ENCODE measurements at places on chromosomes 11 and 22. TPM values are rescaled to one million over a fixed set of nuclear protein-coding genes. Genes with fewer than 3 reads are reported as not detected.
A peak's percentile ranks its signal among the peaks of the same experiment; 100 is the strongest.

Gene GRIK4
- total RNA-seq, result 0.27 TPM

Gene TTLL1
- 3.5 TPM for total RNA-seq

Gene OR2D2
- total RNA-seq, result not detected

Gene MN1
- total RNA-seq, result 0.79 TPM

Gene FOLR2
- not detected for total RNA-seq

Gene PHOX2A
- not detected for total RNA-seq

Gene DDX25
- total RNA-seq, result not detected

Gene DMC1
- total RNA-seq, result 3.7 TPM

Gene FAM111A
- total RNA-seq, result 84.4 TPM

Gene COA4
- 90.4 TPM for total RNA-seq

Gene MMP12
- 1.5 TPM for total RNA-seq

Gene ACAD8
- 18.4 TPM for total RNA-seq

Gene TMEM191B
- total RNA-seq, result not detected

Gene SLC6A5
- not detected for total RNA-seq

GRCh38 chr11:32388871-32389770, 46.2 kb downstream of the WT1 start:
- DNase-seq, result no peak

DNA sequence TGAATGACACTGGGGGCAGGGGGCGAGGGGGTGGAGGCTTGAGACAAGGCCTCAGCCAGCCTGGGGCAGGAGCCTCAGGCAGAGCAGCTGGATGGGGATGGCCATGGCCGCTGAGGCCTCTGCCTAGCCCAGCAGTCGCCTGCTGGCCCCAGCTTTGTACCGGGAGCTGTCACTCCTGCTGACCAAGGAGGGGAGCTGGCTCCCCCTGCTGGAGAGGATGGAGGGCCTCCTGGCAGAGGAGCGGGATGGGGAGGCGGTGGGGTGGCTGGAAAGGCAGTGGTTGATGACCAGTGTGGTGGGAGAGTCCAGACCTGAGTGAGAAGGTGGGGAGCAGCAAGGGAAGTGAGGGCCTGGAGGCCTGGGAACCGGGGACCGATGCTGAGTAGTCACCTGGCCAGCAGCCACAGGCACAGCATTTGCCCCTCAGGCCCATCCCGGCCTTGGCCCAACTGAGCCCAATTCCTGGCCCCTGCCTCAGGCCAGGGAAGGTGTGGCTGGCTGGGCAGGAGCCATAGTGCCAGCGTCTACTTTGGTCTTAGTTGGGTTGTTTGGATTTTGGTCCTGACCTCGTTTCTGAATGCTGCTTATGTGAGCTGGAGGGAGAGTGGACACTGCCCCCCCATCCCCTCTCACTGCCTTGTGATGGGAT, 6.0 kb upstream of the SUSD2 start:
- DNase-seq, result peak; percentile 31

- peak; percentile 72 for DNase-seq
Measured at GRCh38 chr11:8732748-8733241, 50.2 kb downstream of the RPL27A start.

GRCh38 chr11:117529816-117530215, 202.2 kb downstream of the CEP164 start:
- DNase-seq, result no peak

GRCh38 chr11:65165410-65166317, 4.4 kb upstream of the SPDYC start:
- DNase-seq, result no peak

DNA sequence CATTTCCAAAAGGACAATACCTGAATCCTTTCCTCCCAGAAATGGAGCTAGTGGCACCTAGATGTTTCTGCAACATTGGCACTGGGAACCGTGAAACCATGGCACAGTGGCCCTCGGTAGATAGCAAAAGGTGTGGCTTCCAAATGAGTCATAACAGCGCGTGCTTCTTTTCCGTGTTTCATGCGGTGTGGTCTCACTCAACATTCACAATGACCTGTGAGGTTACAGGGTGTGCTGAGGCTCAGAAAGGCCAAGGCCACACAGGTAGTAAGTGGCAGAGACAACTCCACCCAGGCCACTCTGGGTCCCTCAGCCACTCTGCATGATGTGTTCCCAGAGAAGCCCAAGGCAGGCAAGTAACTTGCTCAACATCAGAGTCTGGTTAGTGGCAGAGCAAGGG, 67.4 kb downstream of the TP53I11 start:
- DNase-seq, result peak; percentile 42

- no peak for DNase-seq
Measured at GRCh38 chr11:124310721-124311120, 3.0 kb downstream of the OR8D1 start.

- no peak for DNase-seq
Measured at GRCh38 chr11:65353900-65354264, 669 bp upstream of the TIGD3 start.

DNA sequence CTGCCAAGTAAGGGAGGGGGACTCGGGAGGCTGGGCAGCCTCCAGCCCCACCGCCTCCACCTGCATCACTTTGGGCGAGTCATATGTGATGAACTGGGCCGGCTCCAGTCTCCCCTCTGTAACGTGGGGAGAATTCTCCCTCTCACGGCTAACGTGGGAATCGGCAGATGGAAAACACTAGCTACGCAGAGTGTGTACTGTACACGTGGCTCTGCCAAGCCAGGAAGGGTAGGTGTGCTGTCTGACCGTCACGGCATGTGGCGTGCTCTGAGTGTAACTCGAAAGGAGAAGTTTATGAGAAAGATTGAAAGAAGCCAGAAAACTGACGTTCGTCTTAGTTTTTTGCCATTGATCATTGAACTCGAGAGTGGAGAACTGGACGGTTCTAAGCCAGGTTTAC, 13.7 kb downstream of the TRMU start:
- no peak for DNase-seq

DNA sequence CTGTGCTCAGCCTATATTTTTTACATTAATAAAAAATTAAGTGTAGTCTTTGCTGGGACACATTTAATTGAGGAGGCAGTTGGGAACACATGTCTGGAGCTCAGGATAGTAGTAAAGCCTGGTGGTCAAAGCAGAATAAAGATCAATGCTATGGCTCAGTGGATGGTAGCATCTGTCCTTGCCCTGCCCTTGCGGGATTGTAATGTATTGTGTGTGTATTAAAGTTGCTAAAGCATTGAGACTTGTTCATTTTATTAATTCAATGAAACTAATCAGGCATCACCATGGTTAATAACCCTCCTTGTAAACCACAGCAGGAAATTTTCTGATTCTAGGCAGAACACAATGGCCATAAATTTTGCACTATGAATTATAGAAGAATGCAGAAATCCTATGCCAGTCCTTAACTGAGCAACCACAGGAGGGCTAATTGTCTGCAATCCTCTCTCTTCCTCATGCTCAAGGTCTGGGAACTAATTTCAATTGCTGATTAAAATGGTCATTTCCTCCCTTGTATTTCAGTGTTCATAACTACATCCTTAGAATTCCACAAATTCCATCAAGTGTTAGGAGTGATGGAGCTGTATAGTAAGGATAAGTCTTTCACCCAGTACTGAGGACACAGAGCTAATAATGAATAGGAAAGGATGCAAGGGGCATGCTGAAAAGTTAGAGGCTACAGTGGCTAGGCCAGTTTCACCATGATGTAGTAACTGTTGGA, 403.2 kb upstream of the DDI1 start:
- no peak for DNase-seq

DNA sequence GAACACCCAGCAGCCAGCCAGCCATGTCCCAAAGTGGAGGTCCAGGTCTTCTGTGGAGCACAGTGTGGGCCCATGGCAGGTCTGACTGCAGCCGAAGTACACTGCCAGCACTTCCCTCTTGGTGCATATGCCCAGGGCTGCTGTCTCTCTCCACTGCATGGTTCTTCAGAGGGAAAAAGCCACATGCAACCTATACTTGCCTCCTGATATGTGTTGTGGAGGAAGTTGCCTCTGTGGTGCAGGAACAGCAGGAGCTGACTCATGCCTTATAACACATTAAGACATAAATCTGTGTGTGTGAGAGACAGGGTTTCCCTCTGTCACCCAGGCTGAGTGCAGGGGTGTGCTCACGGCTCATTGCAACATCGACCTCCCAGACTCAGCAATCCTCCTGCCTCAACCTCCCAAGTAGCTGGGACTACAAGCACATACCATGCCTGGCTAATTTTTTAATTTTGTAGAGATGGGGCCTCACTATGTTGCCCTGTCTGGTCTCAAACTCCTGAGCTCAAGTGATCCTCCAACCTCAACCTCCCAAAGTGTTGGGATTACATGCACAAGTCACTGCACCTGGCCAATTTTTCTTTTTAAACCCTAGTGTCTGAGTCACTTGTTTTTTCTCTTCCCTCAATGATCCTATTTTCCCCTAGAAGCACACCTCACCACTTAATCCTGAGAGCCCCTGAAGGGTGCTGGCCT, 98.8 kb downstream of the MPPED2 start:
- DNase-seq, result peak; percentile 72

GRCh38 chr11:10450462-10451425, 4.3 kb upstream of the AMPD3 start:
- no peak for DNase-seq

DNA sequence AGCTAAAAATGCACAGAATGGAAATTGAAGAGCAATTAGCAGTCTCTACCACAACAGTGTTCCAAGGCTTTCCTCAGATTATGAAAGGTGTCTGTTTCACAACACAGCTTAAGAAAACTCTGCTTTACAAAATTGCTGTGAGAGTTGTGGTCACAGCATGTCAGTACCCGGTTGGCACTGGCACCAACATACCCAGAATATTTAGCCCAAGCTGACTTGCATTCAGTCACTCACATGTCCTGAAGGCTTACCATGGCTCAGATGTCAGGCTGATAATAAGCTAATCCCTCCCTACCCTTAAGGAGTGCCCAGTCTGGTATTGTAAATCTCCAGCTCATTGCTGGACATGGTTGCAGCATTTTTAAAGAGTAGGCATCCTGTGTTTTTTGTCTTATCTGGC, 14.9 kb downstream of the NCR3LG1 start:
- no peak for DNase-seq

GRCh38 chr22:36129071-36129470, 31.5 kb downstream of the APOL3 start:
- DNase-seq, result no peak

DNA sequence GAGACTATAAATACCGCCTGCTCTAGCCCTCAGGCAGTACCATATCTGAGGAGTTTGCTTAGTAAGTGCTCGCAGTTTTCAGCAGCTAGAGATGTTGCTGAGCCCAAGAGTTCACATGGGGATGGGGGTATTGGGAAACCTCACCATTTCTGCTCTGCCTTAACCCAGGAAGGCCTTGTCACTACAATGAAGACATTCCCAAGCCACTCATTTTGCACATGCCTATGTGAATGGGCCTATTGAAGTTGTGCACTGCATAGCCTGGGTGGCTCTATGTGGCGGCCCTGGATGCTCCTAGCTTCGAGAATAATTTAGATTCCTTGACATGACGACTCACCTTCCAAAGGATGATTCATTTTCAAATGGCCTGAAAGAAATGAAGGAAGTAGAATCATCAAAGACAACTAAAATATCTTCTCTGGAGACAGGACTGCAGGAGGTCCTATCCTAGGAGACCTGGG, 163.4 kb downstream of the ADAMTS15 start:
- DNase-seq, result no peak

DNA sequence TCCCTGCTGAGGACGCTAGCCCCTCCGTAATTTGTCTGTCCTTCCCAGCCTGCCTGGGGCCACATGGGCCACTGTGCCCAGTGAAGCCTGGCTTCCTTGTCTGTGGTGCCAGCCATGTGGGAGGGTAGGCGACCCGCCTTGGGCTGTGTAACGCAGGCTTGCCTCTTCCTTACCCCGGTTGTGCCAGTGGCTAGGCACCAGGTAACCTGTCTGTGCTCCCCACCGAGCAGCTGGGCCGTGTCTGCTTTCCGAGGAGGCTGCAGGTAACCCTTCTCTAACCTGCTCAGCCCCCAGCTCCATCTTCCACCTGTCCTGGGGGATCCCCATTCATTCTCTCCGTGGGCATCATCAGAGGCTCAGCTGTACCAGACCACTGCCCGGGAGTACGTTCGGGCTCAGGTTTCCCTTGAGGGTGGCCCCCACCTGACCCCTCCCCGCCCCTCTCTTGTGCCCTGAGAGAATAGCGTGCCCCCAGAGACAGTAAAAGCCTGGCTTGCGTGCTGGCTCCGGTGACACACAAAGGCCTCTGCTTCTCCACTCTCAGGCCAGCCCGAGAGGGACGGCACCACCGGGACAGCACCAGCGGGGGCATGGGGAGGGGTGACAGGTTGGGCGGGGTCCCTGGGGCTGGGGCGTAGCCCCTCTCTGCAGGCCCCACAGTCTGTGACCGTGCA, 79.1 kb downstream of the CDKN1C start:
- DNase-seq, result no peak

DNA sequence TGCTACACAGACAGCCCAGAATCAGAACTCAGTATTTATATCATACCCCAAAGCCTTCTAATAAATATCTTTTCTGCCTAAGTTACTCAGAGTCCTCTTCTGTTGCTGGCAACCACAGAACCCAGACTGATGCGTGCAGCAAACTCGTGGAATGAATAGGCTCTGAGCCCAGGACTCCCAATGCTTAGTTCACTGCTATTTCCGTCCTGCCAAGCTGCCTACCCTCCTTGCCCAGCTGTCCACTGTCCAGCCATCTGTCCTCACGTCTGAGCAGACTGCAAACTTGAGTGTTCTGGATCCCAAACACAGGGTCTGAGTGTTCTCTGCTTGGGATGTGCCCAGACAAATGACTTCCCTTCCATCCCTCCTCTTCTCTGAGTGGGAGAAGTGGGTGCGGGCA, 19.4 kb downstream of the PTPN5 start:
- DNase-seq, result no peak

GRCh38 chr11:5577101-5577500, 3.6 kb upstream of the OR52B6 start:
- no peak for DNase-seq

DNA sequence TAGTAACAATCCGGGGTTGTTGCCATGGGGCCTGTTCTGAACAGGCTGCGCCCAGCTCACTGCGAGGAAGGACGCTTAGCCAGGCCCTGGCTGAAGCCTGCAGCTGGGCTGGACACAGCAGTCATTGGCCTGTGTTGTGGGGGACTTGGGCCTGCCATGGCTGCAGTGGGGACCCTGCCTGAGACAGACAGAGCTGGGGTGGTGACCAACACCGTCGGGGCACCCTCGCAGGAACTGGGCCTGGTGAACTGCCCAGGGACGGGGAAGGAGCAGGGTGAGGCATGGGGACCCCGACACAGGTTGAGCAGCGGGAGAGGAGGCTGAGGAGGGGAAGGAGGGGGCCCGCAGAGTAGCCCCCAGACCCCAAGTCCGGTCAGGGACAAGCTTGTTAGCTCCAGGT, 8.9 kb downstream of the PHLDA2 start:
- DNase-seq, result no peak

- no peak for DNase-seq
Measured at GRCh38 chr22:46483353-46483752, 54.1 kb downstream of the CELSR1 start.

GRCh38 chr22:40385036-40385782, 14.8 kb downstream of the SGSM3 start:
- no peak for DNase-seq

- no peak for DNase-seq
Measured at GRCh38 chr22:17164392-17165024, 5.4 kb upstream of the HDHD5 start.
